Choroid plexus epithelial cell (primary cell): ENCODE measurements at places on chromosomes 4 and X.
A peak's percentile ranks its signal among the peaks of the same experiment; 100 is the strongest.

DNA sequence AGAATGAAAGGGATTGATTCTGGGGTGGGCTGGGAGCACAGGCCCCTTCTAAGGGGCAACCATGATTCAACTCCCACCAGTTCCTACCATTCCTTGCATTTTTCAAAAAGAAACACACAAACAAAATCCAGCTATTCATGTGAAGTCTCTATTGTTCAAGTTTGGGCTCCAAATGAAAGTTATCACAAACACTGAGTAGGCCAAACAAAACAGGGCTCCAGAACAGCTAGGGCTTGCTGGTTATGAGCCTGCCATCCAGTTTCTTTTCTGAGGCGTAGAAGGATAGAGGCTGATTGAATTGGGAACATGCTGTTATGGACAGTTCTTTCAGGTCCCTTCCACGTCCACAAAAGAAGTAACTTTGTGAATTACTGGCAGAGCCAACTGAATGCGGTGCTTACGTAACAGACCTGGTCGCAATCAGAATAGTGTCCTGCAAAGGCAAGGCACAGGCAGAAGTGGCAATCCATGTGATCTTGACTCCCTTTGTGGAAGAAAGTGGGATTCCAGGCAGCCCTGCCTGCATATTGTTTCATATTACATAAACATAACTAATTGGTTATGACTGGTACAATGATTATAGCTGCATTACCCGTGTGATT is 244.5 kb downstream of the SCFD2 start:
- no peak for DNase-seq

GRCh38 chr4:174265916-174266315 is 17.6 kb downstream of the FBXO8 start:
- DNase-seq, result peak; percentile 6

DNA sequence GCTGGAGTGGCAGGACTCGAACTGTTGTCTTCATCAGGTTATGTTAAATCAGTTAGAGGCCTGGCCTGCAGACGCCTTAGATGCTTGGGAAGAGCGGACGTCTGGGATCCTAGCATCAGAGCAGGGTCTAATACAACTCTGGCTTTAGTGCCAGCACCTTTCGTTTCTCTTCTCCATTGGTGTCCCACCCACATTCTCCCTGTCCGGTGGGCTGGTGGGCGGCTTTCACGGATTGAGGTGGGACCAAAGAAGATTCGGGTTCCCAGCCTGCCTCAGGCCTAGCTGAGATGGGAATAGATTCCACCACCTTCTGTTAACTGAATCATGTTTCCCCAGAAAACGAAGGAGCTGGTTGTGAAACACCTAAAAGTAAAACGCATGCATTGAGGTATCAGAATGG is 939 bp downstream of the PDK3 start:
- no peak for DNase-seq

DNA sequence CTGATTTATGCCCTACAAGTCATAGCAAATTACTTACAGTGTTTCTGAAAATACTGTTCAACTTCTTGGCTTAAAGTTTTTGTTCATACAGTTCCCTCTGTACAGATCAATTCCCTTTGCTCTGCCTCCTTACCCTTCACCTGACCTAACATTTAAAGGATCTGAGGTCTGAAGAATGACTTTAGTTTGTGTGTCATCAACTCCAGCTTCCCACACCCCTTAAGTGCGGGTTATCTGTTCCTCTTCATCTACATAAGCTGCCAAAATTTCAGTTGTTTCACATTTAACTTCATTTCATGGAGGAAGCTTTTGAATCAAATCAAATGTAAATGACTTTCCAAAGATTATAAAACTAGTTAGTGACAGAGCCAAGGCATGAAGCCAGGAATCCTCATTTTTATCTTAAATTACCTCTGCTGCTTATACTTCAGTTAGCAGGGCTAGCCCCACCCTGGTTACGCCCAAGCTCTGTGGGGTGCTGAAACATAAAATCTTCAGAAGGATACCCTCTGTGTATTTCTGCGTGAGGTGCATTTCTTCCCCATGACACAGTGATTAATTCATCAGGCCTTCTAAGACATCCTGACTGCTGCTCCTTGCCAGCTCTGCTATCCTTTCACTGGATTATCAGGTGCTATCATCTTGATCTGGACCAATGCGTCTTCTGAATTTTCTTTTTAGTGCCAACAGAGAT is 16.5 kb downstream of the CXCL1 start:
- peak; percentile 74 for DNase-seq

- peak; percentile 37 for DNase-seq
Measured at GRCh38 chr4:42515156-42515884, 118.0 kb downstream of the SHISA3 start.

GRCh38 chr4:97762115-97762512 is 381.2 kb downstream of the STPG2 start:
- no peak for DNase-seq

- peak; percentile 37 for DNase-seq
Measured at GRCh38 chr4:163166041-163166579, 580 bp downstream of the NAF1 start.

GRCh38 chrX:49264460-49264859 is at the start of gene FOXP3:
FOXP3 (minus strand) TSS chrX:49264710; CDS start chrX:49258505, 6,205 bp downstream.
- no peak for DNase-seq

DNA sequence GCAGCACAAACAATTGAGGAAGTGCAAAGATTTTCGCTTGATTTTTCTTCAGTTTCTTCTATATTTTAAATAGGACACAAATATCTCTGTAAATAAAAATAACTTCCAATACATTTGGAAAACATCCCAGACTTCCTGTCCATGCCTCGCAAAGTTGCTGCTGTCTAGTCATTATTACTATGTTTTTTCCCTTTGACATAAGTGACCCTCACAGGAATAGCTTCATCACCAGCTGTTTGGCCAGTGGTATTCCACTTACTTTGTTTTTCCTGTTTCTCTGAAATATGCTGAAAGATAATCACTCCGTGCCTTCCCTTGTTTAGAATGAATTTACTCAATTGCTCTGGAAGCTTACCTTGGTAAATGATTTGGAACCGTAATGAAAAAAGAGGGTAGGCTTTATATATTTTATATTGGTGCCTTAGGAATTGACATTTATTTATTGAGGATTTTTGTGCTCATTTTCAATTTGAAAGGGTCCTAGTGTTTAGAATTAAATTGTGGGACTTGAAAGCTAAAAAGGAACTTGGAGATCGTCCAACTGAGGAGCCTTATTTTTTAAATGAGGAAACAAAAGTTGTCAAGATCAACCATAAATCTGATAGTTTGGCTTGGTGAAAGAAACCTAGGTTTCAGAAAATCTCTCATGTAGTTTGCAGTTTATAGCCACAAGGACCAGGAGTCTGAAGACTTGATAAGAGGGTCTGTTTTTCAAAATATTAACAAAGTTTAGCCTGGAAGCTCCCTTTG is 65.6 kb downstream of the CDKL5 start:
- peak; percentile 10 for DNase-seq

GRCh38 chr4:62235911-62236310 is 1035.8 kb downstream of the ADGRL3 start:
- DNase-seq, result no peak

DNA sequence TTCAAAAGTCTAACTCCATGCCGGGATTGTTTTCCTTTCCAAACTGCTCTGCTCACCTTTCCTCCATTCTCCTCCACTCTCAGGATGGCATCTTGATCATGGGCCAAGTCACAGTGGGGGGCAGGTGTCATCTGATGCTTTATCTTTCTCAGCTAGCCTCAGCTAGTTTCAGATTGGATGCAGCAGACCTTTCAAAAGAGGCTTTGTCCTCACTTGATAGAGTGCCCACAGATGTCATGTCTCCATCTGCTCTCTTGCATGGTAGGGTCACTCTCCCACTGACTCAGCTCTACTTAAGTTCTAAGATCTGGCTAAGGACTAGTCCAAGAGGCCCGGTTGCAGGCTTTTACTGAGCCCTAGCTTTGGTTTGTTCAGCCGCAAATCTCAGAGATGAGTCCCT is 341.8 kb upstream of the GALNT7 start:
- DNase-seq, result peak; percentile 11

GRCh38 chr4:634599-634985 is 9.2 kb downstream of the PDE6B start:
- DNase-seq, result no peak

- DNase-seq, result peak; percentile 55
Measured at GRCh38 chrX:119008110-119008744, 33.8 kb downstream of the LONRF3 start.

- DNase-seq, result no peak
Measured at GRCh38 chr4:109465069-109465468, 31.5 kb downstream of the SEC24B start.

GRCh38 chr4:145804116-145804515 is 124.2 kb downstream of the C4orf51 start:
- DNase-seq, result peak; percentile 92

- DNase-seq, result no peak
Measured at GRCh38 chr4:27484216-27484615, 623.6 kb downstream of the STIM2 start.

DNA sequence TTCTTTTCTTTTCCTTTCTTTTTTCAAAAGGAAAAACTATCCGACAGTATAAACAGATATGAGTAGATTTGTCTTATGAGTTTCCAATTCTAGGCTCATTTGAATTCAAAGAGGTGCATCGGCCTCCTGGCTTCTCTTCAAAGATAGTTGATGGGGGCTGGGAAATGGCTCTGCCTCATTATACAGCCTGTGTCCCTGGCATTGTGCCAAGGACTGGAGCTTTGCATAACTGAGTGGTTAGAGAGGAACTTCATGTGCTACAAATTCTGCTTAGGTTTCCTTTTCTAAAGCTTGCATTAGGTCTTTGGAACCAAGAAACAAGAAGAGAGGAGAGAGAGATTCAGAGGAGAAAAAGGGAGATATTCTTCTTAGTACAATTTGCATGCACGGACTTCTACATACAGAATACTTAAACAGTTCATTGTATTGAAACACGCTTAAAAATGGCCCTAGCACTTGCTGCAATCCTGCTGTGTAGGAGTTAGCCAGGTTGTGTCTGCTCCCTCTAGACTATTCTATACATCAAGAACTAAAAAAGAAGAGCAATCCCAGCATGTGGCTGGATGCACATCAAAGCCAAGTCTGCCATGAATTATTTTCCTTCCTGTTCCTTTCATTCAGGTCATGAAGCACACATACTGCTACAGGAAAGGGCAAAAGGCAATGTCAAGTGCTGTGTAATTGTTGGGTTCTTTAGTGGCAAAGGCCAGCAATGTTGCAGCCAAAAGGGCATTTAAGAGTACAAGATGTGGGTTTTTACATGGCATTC is 70.9 kb downstream of the INTS12 start:
- peak; percentile 86 for DNase-seq

GRCh38 chrX:120302434-120302833 is 8.8 kb downstream of the TMEM255A start:
- DNase-seq, result peak; percentile 41

- DNase-seq, result no peak
Measured at GRCh38 chrX:39337451-39337850, 536.2 kb downstream of the MID1IP1 start.

DNA sequence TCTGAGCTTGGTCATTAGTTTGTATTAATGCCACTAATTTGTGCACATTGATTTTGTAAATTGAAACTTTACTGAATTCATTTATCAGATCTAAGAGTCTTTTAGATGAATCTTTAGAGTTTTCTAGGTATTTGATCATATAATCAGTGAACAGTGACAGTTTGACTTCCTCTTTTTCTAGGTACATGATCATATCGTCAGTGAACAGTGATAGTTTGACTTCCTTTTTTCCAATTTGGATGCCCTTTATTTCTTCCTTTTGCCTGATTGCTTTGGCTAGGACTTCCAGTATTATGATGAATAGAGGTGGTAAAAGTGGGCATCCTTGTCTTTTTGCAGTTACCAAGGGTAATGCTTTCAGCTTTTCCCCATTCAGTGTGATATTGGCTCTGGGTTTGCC is 421.4 kb upstream of the CPXCR1 start:
- DNase-seq, result no peak

DNA sequence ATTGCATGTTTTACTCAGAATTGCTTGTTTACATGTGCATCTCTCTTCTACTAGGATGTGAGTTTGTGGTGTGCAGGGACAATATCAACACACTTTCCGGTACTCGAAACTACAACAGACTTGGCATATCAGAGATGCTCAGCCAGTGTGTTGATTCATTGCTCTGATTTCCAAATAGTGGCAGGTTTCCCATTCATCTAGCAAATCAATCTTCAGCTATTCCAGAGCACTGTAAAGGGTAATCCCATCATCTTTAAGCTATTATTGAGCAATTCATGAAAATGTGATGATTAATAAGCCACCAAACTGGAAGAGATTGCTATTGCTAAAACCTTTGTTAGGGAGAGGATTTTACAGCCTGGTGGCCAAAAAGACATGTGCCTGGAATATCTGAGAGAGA is 574.2 kb upstream of the CPEB2 start:
- DNase-seq, result no peak

DNA sequence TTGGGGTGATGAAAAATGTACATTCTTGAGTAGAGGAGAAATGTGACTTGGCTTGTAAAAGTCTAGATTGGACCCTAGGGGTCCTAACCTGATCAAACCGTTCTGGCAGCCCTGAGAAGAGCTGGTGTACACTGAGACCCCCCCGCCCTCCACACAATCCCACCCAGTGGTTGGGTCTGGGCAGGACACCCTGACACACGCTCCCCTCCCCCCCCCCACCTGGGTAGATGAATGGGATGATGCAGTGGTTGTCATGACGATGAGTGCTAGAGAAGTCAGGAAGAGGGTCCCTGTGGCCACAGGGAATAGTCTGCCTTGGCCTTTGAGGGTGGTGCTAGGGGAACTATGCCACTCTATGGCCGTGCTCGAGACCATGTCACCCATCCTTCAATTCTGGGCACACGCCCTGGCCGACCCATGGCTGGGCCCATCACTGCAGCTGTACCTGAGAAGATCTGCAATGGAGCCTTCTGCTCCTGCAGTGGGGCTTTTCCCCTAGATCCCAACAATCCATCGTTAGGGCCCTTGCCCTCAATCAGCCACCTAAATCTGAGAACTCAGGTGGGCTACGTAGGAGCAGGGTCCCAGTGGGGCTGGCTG is 4.4 kb downstream of the CDK16 start:
- no peak for DNase-seq

GRCh38 chr4:149555799-149556198 is 259.8 kb downstream of the IQCM start:
- DNase-seq, result no peak

DNA sequence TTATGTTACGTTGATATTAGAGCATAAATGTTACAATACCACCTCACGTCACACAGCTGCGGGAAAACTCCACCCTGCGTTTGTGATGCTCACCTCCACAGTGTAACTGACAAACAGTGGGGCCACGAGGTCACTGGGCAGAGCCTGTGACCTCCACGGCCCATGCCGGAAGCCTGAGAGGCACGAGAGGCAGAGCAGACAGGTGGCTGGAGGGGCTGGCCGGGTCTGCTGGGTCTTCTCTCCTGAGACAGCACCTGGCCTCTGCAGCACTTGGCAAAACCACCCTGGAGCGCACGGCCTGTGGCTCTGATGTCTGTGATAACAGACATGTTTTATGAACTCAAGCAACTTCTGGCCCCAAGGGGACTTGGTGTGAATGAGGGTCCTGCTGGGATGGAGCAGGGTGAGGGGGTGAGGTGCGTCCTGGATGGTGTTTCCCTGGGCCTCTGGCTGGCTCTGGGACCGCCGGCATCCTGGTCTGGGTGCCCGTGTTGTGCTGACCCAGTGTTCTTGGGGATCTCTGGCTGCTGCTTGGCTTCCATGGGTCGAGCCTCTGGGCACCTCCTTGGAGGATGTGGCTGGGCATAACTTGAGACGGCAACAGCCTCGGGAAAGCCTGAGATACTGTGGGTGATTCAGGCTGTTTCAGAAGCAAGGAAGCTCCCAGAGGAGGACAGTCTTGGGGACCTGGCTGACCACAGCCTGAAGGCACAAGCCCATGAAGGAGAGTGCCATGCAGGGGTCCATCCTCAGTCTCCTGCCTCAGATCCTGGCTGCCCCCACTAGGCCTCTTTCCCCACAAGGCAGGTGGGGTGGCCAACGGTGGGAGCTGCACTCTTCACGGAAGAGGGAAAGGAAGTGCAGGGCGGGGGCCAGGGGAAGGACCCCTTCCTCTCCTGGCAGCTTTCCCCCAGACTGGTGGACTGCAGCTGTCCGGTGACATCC is 19.7 kb downstream of the RNF212 start:
- DNase-seq, result no peak
